ENCODE measurements at places on chromosomes 12 and 14.

DNA sequence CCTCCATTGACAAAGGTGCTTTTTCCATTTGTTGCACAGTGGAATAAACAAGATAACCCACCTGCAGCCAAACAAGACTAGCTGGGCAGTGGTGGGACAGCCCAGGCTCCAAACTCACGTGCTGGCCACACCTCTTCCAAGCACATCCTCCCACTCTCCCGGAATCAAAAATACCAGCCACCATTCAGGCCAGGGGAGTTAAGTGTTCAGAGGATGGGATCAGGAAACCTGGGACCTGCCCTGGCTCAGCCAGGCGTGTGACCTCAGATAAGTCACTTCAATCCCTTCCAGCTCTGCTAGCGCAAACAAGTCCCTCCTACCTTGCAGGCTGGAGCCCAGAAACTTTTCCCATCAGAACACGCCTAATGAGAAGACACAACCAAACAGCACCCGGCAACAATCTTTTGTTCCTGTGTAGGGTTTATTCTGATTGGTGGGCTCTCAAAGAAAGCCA lies 43.3 kb downstream of the ACTN1 start:
- DNase-seq = no peak

- peak; percentile 95 for DNase-seq
These were observed at the start of gene GXYLT1 for GRCh38 chr12:42144408-42145196. TSS of gene GXYLT1 (minus strand) at chr12:42144874. CDS start at chr12:42144646, 228 bp downstream.

DNA sequence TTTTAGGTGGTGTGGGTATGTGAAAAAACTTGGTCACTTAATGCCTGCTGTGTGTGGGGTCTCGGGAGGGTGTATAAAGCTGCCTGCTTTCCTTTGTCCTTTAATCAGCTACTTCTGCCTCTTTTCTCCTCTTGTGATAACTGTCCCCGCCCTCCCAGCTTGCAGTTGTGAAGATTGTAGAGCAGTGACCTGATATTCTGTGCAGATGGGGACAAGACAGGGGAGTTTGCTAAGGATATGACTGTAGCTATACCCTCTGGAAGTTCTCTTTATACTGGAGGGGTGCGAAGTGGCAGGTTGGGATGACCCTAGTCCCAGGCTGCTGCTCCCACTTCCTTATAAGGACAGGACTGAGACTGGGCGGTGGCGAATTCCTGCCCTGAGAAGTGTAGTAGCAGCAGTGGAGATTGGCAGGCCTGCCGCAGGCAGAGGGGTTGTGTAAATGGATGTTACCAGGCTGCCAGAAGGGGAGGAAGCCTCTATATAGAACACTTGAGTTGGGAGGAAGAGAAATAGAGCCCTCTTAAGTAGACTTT lies 835 bp downstream of the MYL6 start:
- peak; percentile 73 for DNase-seq

- DNase-seq = no peak
These were observed 6.7 kb downstream of the GPR132 start for GRCh38 chr14:105058521-105059034.

DNA sequence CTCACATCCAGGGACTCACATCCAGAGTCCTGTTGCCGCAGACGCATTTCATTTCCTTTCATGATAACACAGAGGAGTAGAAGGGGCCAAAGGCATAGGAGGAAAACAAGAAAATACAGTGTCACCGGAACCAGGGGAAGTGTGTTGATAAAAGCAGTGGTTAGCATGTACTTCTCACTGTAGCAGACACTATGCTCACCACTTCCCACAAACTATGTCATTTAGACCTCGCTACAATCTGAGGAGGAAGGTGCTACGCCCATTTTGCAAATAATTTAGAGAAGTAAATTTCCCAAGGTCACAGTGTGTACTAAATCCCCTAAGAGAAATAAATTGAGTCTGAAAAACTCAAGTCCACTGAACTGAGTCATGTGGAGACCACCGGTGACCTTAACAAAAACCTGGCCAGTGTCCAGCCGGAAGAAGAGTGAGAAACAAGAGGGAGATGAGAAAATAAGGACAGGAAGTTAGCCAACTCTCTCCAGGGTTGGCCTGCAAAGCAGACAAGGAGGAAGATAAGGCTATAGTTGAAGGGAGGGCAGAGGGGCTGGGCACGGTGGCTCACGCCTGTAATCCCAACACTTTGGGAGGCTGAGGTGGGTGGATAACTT lies 25.8 kb upstream of the TMCC3 start:
- peak; percentile 39 for DNase-seq

DNA sequence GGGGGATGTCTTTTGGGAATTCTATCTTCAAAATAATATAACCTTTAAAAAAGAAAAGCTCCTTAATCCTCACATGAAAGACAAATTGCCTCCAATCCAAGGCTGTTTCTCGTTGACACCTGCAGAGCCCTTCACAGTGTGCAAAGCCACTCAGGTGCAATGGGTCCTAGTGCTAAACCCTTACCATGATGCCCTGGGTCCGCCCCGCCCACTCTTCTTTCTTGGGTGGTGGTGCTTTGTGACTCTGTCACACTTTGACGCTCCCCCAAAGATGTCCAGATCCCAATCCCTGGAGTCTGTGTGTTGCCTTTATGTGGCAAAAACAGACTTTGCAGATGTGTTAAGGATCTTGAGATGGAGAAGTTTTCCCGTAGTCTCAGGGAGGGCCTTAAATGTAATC lies 29.7 kb downstream of the CLMN start:
- no peak for DNase-seq

DNA sequence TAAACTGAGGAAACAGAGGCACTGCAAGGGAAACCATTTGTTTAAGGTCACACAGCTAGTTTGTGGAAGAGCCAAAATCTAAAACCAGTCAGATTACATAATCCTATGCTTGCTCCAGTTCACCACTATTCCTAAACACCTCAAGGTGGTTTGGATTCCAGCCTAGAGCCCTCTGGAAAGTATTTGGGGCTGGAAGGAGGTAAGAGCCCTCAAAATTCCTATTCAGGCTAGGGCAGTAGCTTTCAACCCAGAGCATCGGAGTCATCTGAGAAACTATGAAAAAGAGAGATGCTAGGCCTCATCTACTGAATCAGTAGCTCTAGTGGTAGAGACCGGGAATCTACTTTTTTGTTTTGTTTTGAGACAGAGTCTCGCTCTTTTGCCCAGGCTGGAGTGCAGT lies 16.0 kb upstream of the SPPL3 start:
- DNase-seq = no peak
